ENCODE measurements at places on chromosomes 1 and 21.

GRCh38 chr1:162560303-162561036 lies 1.1 kb upstream of the UAP1 start:
- DNase-seq, result no peak

GRCh38 chr1:30607723-30608122 lies 115.7 kb downstream of the MATN1 start:
- no peak for DNase-seq

DNA sequence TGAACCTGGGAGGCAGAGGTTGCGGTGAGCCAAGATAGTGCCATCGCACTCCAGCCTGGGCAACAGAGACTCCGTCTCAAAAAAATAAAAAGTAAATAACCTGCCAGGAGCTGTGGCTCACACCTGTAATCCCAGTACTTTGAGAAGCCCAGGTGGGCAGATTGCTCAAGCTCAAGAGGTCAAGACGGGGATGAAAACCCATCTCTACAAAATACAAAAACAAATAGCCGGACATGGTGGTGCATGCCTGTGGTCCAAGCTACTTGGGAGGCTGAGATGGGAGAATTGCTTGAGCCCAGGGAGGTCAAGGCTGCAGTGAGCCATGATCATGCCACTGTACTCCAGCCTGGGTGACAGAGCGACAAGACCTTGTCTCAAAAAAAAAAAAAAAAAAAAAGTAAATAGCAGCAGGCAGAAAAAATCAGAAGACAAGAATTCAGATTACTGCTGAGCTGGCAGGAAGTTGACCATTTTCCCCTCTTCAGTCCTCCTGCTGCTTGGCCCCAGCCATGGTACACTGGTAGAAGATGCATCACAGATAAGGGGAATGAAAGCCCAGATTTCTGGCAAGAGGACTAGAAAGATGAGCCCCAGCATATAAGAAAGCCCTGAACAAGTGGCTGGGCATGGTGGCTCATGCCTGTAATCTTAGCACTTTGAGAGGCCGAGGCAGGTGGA lies 97.6 kb downstream of the TOMM20 start:
- DNase-seq, result no peak

DNA sequence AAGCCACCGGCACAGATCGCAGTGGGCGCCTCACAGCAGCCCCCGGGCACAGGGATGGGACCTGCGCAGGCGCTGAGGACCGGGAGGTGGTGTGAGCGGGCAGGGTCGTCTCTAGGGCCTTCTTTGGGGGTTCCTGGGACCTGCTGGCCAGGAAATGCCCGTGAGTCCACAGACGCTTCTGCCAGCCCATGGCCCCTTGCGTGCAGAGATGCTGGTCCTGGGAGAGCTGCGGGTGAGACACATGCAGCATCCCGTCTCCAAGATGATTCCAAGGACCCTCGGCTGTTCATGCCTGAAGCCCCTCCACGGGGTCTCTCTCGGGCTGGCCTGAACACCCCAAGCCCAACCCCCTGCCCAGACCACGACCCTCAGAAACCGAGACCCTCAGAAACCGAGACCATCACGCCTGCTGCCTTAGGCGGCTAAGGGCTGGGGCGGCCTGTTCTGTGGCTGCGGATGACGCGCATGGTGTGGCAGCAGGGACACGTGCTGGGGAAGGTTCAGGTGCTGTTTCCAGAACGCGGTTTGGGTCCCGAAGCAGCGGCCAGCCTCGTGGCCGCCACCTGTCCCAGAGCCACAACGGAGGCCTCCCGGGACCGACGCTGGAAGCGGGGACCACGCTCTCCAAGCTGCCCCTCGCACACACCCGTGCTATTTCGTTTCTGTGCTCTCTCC lies 23.0 kb downstream of the CFAP74 start:
- no peak for DNase-seq

- no peak for DNase-seq
These were observed 33.1 kb upstream of the GPR157 start for GRCh38 chr1:9161963-9162362.

Measured in stimulated activated CD4-positive, alpha-beta T cell treated with anti-CD3 and anti-CD28 coated beads, Interleukin-4, amount 100 ng/mL, for 1 hour (primary cell).